ENCODE measurements at places on chromosomes 5 and 9.
A peak's percentile ranks its signal among the peaks of the same experiment; 100 is the strongest.

GRCh38 chr9:93098236-93098946 is 2.4 kb downstream of the CARD19 start:
- peak; percentile 96 for DNase-seq

- DNase-seq = no peak
Measured at GRCh38 chr9:97668485-97668884, 28.7 kb downstream of the XPA start.

- no peak for DNase-seq
Measured at GRCh38 chr9:75911390-75911789, 20.9 kb downstream of the PCSK5 start.

DNA sequence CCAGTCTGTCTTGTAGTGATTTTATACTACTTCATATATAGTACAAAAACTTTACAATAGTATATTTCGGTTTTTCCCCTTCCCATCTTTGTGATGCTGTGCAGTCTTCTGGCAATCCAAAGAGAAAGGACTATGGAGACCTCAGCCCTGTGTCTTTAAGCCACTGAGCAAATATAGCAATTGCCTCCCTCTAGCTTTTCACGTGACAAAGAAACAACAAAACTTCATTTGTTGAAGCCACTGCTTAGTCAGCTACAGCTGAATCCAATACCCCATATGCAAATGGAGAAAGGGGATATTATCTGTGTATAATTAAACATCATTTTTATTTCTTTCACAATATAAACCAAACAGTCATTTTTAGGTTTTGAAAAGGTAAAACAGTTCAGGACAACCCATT is 142.8 kb upstream of the STK32A start:
- DNase-seq = no peak

- DNase-seq = no peak
Measured at GRCh38 chr9:3541206-3541605, 15.4 kb upstream of the RFX3 start.

DNA sequence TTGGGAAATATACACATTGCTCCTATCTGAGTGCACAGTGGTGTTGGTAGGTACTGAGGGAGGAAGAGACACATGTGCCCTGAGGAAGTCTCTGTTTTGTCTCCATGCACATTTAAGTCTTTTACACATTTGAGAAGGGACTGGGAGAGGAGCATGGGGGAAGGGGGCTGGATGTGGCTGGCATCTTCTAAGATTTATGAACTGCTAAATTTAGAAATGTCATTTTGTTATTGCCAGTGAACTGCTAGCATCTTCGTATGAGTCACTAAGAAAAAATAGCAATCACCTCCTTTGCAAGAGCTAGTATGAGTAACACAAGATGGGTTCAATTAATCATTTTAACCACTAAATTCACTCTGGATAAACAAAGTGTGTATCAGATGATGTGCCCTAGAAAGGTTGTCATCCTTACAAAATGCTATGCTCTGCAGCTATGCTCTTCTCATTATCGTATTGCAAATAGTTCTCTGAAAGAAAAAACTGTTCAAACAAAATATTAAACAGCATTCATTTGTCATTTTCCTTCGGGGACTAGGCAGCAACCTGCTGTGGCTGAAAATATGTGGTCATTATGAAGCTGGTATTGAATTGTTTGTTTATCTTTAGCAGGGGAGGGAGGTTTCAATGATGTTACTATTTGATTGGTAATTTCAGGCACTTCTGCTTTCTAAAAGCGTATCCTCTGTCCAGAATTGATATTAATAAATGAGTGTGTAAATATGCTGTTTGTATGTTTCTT is 236.5 kb downstream of the DMRTA1 start:
- DNase-seq = no peak

DNA sequence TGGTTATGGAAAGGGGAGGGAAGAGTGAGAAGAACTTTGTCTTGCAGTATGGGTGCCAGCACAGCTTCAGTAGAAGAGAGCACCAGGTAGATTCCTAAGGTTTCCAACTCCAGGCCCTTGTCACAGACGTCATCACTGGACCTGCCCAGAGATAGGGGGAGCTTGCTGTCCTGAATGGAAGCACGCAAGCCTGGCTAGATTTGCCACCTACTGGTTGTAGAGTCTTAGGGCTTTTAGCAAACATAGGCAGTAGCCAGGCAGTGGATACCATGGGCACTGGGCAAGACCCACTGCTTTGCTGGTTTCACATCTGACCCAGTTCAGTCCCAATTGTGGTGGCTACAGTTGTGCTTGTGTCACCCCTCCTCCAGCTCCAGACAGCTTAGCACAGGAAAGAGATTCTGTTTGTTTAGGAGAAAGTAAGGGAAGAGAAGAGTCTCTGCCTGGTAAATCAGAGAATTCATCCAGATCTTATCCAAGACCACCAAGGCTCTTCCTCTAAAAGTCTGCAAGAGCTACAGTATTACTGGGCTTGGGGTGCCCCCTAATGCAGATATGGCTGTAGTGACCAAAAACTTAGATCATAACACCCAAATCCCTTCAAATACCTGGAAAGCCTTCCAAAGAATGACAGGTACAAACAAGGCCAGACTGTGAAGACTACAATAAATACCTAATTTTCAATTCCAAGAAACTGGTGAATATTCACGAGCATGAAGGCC is 158.9 kb downstream of the HINT1 start:
- no peak for DNase-seq

GRCh38 chr9:71680189-71680980 is 87.9 kb downstream of the CEMIP2 start:
- DNase-seq = no peak

DNA sequence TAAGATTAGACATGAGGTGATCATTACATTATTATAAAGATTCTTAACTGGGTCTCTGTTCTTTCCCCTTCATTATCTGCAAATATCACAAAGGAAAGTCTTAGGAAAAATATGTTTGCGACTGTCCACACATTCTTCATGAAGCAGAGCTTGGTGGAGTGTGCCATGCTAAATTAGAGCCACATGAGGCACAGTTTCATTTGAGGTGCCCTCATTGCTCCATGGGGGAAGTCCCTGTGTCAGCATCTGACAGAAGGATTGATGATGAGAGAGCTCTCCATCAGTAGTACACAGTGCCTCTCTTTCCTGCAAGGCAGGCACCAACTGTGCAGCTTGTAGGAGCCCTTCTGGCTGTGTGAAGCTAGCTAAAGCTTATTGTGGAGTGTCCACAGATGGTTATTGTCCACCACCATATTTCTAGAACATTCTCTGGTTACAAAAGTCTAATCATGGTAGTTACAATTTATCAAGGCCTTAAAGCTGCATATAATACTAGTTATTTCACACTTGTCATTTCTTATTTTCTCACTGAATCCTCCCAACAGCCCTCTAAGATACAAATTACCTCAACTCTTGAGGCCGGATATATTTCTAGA is 63.9 kb downstream of the C9orf152 start:
- no peak for DNase-seq

DNA sequence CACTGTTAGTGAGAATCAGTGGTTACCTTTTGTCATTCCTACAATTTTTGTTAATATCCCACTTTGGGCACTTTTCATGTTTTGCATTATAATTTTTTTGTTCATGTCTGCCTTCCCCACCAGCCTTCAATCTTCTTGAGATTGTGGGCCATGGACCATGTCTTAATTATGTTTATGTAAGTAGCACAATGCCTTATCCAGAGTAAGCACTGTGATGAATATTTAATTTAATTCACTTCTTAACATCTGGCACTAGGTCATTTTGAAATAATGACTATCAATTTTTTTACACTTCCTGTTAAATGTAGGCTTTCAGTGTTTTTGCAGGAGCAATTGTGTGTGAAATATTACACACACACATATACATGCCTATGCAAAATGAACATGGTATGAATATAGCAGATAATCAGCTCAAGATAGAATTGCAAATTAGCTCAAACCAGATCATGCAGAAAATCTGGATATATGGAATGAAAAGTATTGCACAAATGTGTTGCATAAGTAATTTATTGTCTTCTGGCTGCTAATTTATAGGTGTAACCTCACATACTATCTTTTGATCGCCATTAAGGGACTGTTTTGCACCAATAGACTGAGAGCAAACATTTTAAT is 5.3 kb upstream of the SHOC1 start:
- no peak for DNase-seq

GRCh38 chr5:173355561-173355960 is 27.3 kb upstream of the STC2 start:
- no peak for DNase-seq

DNA sequence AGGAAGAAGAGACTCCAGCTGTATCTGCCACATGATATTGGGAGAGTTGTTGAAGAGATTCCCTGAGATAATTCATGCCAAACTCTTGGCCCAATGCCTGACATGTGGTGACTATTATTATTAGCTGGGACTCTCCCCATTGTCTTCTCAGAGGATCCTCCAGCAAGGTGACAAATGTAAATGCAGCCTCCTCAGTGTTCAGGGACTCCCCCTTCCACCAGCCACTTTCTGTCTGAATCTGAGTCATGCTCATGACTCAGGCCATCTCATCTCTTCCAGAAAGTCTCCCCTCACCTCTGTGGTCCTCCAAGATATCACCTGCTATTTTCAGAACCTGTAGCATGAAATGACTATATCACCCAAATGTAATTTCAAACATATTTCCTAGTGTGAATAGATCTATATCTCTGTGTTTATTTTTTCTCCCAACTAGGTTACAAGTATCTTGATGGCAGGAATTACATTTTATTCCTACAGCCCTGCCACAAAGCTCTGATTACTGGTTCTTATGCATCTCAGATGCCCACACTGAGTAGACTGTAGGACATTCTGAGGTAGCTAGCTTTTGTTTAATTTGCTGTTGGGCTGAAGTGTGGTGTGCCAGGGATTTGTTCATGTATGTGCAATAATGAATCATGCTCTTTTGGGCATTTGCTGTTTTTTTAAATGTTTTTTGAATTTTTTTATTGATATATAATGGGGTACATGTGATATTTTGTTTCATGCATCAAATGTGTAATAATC is 126.6 kb upstream of the IL12B start:
- no peak for DNase-seq

GRCh38 chr5:111163000-111163399 is 61.2 kb upstream of the CAMK4 start:
- DNase-seq = no peak

DNA sequence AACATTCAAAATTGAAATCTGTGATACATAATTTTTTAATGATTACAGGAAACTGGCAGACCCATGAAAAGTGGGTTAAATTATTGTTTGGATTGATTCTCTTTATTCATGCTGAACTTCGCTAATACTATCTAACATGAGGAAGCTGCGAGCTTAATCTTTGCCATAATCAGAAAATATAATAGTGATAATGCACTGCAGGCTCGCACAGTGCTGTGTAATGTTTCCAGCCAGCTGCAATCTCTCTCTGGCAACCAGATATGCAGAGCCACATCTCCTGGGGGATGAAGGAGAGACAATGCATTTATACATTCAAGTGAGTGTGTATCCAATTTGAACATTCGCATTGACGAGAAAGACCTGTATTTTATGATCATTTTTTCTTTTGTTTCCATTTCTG is 669.7 kb upstream of the RGMB start:
- DNase-seq = no peak

GRCh38 chr5:29042152-29042551 is 2003.8 kb upstream of the CDH9 start:
- no peak for DNase-seq

DNA sequence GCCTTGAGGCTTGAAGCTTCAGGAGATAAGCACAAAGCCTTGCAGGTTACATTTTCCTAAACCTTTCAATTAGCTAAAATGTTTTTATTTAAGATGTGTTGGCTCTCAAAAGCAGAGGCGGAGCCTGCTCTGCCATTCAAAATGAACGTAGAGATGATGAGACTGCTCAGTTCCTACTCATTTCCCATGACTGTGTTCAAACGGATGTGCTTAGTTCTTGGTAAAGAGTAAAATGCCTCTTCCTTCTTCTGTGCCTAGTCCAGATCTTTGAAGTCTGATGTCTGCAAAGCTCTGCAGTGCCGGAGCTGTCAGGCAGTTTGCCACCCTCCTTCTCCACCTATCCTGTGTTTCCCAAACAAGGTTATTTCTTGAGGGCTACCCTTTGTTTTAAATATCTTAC is 46.3 kb upstream of the ADAMTSL1 start:
- no peak for DNase-seq

GRCh38 chr5:141617128-141617527 is 1.7 kb downstream of the DIAPH1 start:
- DNase-seq = no peak

GRCh38 chr5:122101636-122102285 is 23.7 kb upstream of the LOX start:
- DNase-seq = no peak

- DNase-seq = no peak
Measured at GRCh38 chr5:149959406-149960236, 937 bp upstream of the SLC26A2 start.

GRCh38 chr5:28914297-28914696 is 1875.9 kb upstream of the CDH9 start:
- no peak for DNase-seq

- no peak for DNase-seq
Measured at GRCh38 chr5:147286296-147286695, 51.5 kb downstream of the STK32A start.

- DNase-seq = no peak
Measured at GRCh38 chr5:143398053-143398355, 5.5 kb downstream of the NR3C1 start.

- no peak for DNase-seq
Measured at GRCh38 chr5:68276740-68277139, 61.2 kb downstream of the PIK3R1 start.

GRCh38 chr5:168093200-168093910 is 198.1 kb upstream of the WWC1 start:
- no peak for DNase-seq

- DNase-seq = no peak
Measured at GRCh38 chr9:34403554-34404380, 27.1 kb upstream of the MYORG start.

- no peak for DNase-seq
Measured at GRCh38 chr9:100739208-100739607, 161.3 kb downstream of the CAVIN4 start.

GRCh38 chr9:110555551-110556331 is 23.8 kb downstream of the SVEP1 start:
- DNase-seq = no peak

DNA sequence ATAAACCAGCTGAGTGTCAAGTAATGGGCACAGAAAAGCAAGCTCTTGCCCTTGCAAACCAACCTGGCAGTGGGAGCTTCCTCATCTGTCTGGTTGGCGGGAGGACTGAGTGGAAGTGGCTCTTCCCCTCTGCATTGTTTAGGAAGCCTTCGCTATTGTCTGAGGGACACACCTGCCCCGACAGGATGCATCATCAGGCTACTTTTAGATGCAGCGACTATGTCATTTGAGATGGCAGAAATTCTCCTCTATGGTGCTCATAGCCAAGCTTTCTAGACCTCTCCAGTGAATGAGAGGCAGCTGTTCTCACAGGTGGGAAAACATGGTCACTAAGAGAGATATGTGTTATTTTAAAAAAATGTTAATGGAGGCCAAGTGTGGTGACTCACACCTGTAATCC is 104.0 kb downstream of the DOCK8 start:
- no peak for DNase-seq

DNA sequence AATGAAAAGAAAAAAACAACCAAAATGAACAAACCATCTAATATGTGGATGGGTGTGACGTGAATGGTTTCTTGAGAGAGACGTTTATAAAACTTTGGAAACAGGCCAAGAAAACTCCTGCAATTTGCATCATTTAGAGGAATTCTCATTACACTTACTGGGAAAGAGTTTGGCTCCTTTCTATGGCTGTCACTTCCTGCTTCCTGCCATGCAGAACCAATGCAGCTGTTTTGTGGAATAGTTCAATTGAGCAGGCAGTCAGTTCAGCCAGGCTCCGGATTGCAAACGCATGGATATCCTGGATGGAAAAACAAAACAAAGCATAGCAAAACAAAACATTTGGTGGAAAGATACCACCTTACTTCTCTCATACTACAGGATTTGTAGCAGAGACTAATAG is 36.6 kb downstream of the FAM114A2 start:
- DNase-seq = no peak
